AG09309 (cell line): ENCODE measurements at places on chromosomes 13 and 19.

- no peak for DNase-seq
Observed at GRCh38 chr13:113881614-113882266, 17.9 kb upstream of the GAS6 start.

- no peak for DNase-seq
Observed at GRCh38 chr13:36163286-36163685, 32.1 kb upstream of the DCLK1 start.

DNA sequence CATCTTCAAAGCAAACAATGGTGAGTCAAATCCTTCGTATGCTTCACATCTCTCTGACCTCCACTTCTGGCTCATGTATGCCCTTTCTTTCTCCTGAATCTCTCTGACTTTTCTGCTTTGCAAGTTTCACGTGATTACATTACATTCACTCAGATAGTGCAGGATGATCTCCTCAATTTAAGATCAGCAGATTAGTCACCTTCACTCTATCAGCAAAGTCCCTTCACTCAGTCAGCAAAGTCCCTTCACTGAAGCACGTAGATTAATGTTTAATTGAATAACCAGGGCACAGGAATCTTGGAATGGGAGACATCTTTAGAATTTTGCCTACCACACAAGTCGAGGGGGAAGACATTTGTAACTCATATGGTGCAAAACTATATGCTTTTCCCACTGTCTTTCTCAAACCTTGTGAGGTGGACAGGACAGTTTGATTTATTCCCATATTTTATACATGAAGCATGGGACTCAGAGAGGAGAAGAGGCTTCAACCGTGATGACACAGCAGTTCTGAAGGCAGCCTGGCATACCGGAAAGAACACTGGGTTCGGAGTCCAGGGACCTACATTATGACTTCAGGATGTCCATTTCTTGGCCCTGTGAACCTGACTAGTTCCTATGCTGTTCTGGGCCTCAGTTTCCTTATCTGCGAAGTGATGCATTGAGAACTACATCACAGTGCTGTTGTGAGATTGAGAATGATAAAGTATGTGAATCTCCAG lies 23.3 kb downstream of the SIGLECL1 start:
- DNase-seq = no peak

GRCh38 chr19:15264061-15264932 lies 32.0 kb upstream of the EPHX3 start:
- DNase-seq = no peak

- no peak for DNase-seq
Observed at GRCh38 chr13:80161896-80162295, 179.0 kb downstream of the SPRY2 start.

GRCh38 chr19:19203012-19203856 lies at the start of gene NR2C2AP:
Gene NR2C2AP (minus strand): TSS chr19:19203414. CDS start chr19:19203060, 354 bp downstream.
- DNase-seq = peak; percentile 51

DNA sequence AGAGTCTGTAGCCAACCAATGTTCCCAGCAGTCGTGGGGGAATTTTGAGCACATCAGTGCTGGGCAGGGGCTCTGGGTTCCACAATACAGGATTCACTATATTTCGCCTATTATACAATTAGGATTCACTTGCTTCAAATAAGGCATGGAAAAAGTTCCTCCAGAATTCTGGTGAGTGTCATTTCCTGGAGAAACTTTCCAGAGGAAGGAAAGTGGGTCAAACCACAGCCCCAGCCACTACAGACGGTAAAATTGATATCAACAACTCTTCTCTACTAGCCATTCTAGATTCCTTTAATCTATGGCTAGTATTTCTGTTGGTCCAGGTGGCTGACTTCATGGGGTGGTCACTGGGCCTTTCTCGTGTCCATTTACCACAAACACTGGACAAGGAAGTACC lies 10.5 kb downstream of the MYCBP2 start:
- no peak for DNase-seq

- DNase-seq = no peak
Observed at GRCh38 chr13:99030326-99030725, 52.5 kb upstream of the DOCK9 start.

- DNase-seq = no peak
Observed at GRCh38 chr13:66972659-66973058, 257.5 kb downstream of the PCDH9 start.

DNA sequence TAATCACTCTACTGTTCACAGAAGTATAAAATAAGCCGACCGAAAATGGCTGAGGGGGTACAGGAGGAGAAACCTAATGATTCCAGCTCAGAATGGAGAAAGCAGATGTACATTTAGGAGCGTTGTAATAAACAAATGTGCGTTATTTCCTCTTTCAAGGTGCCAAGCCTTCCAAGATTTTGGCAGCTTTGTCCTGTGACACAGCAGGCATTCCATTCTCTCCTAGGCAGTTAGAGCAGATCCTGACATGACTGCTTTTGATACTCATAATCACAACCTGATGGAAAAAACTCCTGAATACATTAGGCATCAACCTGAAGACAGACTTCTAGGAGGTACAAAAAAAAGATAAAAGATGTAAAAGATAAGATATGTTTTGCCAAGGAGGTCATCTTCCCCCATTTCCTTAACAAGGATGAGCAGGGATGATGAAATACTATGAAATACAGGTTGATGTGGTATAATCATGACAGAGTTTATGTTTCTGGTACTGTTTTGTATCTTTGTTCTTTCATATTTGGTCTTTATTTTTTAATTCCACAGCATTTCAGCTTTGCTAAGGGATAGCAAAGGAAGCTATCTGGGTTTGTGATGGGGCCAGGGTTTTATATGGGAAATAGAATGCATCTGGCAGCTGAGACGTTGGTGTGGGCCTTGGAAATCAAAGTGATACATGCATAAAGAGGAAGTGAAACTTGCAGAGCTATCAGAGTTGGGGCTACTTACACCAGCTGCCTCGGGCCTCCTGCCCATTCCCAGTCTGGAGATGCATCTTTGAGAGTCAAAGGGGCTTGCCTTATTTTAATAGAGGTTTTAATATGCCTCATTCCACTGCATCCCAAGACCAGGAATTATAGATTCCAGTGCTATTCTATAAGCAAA lies 222.5 kb downstream of the OXGR1 start:
- DNase-seq = no peak

DNA sequence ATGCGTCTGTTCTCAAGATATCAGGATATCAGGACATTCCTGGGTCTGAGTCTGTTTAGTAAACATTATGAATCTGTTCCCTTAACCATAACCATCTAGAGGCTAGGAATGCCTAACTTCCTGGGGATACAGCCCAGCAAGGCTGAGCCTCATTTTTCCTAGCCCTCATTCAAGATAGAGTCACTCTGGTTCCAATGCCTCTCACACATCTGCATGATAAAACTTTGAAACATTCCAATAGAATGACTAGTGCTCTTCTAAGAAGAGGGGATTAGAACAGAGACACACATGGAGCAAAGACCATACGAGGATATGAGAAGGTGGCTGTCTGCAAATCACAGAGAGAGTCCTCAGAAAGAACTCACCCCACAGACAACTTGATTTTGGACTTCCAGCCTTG lies 20.6 kb upstream of the CABP5 start:
- DNase-seq = no peak

DNA sequence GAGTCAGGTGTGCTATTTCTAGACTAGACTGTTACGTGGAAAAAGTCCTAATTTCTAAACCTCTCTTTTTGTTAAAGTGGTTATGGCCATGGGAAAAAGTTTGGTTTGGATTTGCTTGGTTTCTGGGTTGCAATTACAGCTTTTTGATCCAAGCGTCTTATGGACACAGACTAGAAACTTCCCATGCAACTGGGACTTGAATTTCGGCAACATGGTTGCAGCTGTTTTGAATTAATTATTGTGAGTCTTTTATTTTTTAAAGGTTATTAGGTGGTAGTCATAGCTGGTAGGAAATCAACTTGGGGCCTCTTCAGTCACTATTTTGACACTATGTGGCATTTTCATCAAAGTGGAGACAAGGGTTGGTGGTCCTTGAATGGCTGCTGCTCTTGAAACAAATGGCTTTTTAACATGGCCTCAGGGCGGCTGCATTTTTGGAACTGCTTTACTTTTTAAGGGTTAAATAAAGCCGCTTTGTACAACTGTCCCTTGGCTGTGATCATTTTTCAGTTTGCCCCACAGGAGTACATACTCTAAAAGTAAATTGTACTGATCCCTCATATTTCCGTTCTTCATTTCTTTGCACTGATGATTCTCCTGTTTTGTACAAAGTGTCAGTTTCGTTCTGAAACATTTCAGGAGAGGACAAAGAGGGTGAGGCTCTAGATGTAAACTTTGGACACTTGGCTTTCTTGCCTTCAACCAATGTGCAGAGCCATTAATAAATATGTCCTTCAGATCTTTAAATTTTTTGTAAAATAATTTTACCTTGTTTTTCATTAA lies 15.9 kb downstream of the HNRNPM start:
- no peak for DNase-seq

GRCh38 chr13:40522282-40522681 lies 144.2 kb downstream of the FOXO1 start:
- DNase-seq = no peak

DNA sequence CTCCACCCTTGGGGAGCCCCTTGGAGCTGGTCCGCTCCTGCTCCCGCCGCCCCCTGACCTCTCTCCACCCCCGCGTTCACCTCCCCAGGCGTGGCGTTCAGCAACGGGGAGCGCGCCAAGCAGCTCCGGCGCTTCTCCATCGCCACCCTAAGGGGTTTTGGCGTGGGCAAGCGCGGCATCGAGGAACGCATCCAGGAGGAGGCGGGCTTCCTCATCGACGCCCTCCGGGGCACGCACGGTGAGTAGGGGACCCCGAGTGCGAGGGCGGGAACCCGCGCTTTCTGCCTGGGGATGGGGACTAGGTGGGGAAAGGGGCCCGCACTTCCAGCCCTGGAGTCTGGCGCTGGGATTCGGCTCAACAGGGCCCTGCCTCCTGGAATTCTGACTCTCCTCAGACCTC lies 1.7 kb downstream of the CYP2A13 start:
- no peak for DNase-seq

DNA sequence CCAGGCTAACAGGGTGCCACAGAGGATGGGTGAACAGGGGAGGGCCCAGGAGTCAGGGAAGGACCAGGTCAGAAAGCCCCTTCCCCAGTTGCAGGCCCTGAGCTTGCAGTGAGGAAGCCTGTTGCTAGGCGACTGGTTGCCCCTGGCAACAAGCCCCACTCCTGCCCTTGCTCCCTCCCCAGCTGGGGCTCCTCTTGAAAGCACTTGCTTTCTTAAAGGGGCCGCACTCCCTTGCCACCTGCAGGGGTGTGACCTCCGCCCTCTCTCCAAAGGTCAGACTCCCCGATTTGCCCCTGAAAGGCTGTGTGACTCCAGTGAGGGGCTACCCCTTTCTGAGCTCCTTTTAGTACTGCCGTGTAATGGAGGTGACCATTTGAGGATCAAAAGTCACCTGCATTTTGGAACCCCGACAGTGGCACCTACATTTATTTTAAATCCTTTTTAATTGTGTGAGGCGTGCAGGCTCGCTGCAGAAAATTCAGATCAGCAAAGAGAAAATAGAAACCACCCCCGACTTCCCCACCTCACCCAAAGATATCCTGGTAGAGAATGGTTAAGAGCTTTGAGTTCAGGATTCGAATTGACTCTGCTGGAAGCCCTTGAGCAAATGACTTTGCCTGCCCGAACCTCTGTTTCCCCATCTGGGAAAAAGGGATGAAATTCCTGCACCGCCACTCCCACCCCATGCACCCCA lies 4.8 kb downstream of the FCHO1 start:
- DNase-seq = no peak

DNA sequence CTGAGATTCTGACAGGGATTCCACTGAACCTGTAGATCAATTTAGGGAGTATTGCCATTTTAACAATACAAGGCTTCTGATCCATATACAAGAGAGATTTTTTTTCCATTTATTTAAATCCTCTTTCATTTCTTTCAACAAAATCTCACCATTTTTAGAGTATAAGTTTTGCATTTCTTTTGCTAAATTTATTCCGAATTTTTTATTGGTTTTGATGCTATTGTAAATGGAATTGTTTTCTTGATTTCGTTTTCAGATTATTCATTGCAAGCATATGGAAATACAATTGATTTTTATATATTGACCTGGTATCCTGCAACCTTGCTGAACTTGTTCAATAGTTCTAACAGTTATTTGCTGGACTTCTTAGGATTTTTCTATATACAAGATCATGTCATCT lies 18.4 kb downstream of the LEUTX start:
- DNase-seq = no peak

DNA sequence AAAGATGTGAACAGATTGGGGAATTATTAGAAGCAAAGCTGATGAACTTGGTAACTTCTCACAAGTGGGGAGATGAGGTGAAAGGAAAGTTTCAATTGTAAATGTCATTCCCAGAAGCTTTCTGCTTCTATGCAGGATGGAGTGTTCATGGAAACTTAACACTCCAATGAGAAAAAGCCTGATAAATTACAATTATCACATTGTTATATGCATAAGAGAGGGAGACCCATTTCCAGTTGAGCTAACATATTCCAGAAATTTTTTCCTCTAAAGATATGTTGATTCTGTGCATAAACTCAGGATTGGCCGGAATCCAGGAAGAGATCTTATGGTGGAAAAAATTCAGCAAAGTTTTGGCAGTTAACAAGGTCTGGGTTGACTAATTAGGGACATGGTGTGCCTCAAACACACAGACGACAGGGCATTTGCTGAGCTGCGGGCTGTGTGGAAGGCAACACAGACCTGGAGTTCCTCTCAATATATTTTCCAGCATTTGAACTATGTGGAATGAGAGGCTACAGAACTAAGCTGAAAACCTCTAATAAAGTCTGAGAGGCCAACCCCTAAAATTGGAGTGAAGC lies 64.9 kb upstream of the FGF14 start:
- DNase-seq = no peak

DNA sequence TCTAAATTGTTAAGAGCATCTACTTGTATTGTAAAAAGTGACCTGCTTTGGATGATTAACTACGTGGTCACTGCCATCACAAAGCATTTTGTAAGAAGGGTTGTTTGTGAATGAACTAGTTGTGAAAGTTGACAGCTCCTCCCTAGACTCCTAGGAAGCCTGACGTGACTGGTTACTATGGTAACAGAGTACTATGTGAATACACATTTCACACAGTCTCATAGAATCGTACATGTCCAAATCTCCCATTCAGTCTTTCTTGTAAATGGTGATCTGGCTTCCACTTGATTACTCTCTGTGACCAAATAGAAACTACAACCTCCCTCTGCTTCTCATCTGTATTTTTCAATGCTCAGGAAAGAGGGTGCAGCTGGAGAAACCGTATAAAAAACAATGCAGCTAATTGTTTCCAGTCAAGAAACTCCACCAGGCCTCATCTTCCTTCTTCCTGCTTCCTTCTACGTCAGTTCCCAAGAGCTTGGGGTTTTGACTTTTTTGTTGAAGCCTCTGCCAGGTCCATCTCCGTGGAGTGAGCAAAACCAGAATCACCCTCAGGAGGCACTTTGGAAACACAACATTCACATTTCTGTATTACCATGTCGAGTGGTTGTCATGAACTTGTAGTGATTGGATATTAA lies 83.4 kb downstream of the GPC6 start:
- peak; percentile 29 for DNase-seq

DNA sequence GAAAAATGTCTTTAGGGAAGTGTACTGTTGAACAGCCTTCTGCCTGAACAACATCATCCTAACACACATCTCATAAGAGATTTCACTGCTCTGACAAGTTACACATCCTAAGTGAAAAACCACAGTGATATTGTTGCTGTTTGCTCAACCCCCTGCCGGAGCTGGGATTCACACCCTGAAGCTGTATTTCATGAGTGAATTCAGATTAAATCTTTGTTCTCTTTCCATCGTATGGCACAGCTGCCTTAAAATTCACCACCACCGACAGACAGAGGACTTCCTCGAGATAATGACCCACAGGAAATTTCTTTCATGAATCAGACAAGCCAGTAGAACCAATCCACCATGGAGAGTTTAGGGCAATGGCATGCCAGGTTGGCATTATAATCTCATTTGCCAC lies 280.8 kb downstream of the DCT start:
- DNase-seq = no peak

- no peak for DNase-seq
Observed at GRCh38 chr19:13588957-13589833, 82.9 kb upstream of the CACNA1A start.
